ENCODE measurements at places on chromosomes 2 and 18.

DNA sequence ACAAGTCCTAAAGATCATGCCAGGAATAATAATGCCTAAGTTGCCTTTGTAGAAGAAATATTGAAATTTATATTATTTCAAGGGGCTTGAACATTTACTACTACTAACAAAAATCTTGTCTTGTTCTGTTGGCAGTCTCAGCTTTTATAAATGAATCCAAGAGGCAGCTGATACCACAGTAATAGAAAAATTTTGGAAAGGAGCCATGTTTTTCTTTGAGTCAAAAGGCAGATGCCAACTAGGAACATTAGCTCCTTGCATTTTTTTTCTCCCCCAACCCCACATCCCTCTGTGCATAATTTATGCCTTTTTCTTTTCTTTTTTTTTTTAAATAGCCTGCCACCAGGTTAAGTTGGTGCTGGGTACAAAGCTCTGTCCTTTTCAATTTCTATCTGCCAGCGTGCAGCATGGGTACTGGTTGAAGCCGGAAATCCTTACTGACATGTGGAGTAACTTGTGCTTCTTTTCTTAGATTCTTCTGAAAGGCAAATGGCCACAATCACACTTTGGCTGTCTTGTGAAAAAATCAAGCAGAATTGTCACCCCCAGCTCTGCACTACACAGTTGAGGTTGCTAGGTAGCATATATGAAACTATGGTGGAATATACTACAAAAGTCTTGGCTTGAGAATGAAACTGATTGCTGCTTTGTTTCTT lies 98.8 kb downstream of the RHBDD1 start:
- no peak for DNase-seq

GRCh38 chr2:202039278-202040078 lies 5.8 kb downstream of the FZD7 start:
- no peak for DNase-seq

DNA sequence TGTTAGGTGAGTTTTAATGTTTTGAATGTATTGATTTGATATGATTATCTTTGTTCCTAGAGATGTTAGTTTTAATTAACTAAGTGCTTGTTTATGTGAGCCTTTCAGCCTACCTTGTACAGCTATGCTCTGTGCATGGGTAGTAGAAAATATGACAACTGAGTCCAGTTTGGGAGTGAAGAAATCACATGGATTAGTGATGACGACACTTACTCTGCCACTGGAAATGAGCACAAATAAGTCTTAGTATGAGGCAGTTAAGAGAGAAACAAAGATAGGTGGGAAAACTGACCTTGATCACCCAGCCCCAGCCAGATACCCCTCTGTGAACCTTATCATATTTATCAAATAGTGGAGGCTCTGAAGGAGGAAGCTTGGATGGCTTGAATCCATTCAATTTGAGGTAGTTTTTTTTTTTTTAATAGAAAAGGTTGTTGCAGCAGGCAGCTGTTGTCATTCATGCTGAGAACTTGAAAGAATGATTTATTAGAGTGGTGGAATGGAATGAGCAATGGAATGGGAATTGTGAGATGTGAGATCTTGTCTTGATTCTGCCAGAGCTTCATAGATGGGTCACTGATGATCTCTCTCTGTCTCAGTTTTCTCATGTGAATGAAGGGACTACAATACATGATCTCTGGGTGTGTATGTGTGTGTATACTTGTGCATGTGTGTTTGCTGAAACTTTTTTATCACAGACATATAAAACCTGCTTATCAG lies 96.4 kb downstream of the MAP3K20 start:
- no peak for DNase-seq

DNA sequence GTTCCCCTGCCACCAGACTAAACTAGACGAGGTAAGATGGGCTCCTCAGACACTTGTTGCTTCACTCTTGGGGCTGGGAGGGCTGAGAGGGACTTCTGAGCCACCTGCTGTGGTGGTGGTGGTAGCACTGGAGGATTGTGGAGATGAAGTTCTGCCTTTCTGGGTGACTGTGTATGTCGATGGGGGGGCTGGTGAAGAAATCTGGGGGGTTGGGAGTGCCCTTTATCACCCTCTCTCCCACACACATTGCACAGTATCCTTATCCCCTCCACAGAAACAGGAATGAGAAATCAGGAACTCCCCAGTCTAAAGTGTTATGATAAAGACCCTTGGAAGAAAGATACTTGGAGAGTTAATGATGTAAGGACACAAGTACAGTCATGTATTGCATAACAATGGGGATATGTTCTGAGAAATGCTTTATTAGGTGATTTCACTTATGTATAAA lies 38.5 kb downstream of the HK2 start:
- DNase-seq, result no peak

DNA sequence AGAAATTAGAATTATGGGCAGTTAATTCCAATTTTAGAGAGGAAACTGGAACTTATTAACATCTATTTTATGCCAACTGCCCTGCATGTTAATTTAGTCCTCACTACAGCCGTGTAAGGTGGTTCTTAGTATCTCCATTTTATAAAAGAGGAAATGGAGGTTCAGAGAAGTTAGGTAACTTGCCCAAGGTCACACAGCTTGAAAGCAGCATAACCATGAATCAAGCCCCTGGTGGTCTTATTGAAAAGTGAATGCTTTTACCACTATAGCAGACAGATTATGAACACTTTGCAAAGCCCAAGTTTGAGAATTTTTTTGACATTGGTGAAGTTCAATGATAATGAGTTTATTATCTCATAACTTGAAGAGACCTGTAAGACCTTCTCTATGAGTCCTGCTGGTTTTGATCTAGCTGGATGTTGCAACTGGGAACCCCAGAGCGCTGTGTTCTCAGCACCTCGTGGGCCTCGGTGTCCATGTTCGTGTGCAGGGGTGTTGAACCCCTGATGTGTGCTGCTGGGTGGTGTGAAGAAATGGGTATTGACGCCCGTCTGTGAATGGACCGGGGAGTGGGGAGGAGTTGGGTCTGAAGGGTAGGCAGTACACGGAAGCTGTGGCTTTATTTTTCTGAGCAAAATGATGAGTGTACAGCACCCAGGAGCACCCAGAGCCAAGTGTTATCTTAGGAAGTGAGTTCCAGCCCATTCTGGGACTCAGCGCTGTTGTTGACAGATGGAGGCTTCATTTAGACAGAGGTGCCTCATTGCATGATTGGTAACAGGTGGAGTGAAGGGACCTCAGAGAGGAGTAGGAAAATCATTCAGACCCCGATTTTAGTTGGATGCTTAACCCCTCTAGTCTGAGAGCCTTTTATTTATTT lies 9.7 kb downstream of the GREB1 start:
- DNase-seq, result no peak

DNA sequence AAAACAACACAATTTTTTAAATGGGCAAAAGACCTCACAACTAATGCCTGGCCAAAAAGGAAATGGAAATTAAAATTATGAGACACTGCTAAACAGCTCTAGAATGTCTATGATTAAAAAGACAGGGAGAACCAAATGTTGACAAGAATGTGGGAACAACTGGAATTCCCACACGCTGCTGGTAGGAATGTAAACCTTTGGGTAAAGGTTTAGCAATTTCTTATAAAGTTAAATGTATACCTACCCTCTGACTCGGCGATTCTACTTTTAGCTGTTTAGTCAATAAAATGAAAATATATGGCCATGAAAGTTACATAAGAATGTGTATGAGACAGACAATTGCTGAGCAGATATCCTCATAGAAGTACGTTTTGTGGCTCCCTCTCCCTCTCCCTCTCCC lies 60.9 kb downstream of the ATF2 start:
- DNase-seq, result no peak

DNA sequence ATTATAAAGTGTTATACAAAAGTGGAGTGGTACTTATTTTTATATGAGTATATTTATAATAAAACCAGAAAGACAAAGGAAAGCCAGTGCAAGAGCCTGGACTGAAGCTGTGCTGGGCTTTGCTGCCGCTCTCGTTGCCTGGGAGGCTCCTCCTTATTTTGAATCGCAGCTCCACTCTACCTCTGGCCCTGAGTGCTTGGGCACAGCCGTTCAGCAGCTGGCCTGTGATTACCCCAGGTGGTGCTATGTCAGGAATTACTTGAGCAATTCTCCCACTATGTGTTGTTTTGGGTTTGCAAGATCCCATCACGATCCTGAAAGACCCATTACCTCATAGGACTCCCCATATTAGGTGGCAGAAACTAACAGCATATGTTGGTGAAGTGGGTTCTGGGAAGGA lies 53.0 kb upstream of the LCLAT1 start:
- no peak for DNase-seq

DNA sequence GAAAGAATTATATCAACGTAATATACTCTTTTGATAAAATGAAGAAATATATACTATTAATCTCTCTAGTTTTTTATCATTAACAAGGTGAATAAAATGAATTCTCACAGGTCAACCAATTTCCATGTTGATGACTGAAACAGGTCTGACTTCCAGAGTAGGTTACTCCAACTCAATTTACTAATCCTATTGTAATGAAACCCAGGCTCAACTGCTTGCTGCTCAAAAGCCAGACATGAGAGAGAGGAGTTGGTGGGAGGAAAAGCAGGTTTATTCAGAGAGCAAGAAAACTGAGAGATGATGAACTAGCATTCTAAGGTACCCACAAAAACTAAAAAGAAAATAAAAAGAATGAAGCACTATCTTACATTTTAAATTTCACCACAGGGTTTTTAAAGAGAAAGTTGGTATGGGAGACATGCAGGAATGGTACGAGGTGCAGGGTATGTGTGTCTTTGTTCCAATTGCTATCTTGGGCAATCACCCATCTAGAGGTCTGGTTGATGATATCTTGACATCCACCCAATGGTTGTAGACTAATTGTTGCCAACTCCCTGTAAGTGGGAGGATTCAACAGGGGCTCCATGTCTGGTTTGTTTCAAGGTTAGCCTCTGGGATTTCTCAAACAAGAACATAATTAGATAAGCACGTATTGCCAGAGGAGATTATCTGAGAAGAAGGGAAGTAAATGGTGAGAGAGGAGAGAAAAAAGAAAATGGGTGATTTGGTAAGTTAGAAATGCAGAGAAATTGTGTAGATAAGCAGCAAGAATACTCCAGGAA lies 471.4 kb upstream of the REG3G start:
- DNase-seq, result no peak

- DNase-seq, result no peak
Observed at GRCh38 chr18:50662177-50662576, 102.3 kb downstream of the MAPK4 start.

- DNase-seq, result no peak
Observed at GRCh38 chr2:129457277-129457818, 522.1 kb upstream of the RAB6C start.

GRCh38 chr2:211103989-211104388 lies 547.6 kb downstream of the CPS1 start:
- DNase-seq, result no peak

DNA sequence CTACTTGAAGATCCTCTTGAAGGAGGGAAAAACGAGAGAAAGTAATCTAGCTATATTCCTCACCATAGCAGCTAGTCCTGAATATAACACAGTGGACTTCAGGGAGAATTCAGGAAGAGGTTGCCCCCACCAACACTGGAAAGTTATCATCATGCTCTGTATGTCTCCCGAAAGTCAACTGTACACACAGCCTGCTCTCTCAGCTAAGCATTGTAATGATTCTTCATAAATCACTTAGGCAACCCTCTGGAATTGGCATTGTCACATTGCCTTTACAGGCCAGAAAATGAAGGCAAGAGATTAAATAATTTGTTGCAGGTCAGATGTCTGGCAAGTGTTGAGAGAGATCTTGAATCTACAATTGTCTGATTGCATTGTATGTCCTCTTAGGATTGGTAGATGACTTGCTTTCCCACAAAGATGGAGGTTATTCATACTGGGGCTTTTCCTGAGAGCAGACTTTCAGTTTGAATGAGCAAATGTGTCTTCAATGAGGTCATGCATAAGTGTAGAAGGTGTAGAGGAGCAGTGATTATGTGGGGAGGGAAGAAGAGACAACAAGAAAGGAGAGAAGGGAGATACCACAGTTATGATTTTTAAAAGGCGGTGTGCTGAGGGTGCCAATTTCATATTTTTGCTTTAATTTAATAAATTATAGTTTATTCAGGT lies 667.2 kb downstream of the DCDC2C start:
- DNase-seq, result no peak

DNA sequence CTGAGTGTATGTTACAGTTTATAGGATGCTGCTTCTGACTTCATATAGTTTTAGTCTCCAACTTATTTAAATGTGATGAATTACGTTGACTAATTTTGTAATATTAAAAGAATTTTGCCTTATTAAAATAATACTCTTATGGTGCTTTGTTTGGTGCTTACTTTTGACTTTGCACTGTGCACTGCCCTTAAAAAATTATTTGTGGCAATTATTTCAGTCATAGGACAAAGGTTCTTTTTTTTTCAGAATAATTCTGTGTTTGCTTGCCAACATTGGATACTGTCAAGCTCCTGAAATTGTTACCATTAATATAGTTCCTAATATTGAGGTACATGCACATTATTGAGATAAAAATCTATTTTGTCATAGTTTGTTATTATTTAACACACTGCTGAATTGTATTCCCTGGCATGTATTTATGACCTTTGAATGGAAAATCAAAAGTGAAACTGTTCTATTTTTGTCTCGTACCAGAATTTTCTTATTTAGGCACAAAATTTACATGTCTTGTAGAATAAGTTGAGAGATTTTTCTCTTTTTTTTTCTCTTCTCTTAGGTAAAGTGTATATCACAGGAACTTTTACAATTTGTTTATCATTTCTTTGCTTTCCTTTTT lies 572.8 kb upstream of the KLHL29 start:
- no peak for DNase-seq

- no peak for DNase-seq
Observed at GRCh38 chr18:11078491-11078890, 70.9 kb downstream of the PIEZO2 start.

- DNase-seq, result no peak
Observed at GRCh38 chr2:227608561-227609338, 5.9 kb downstream of the SCYGR3 start.

All from psoas muscle (tissue), 8 donors.